ENCODE measurements at places on chromosomes 2 and 18.

GRCh38 chr2:44926957-44927356 lies 14.5 kb upstream of the SIX3 start:
- no peak for DNase-seq

DNA sequence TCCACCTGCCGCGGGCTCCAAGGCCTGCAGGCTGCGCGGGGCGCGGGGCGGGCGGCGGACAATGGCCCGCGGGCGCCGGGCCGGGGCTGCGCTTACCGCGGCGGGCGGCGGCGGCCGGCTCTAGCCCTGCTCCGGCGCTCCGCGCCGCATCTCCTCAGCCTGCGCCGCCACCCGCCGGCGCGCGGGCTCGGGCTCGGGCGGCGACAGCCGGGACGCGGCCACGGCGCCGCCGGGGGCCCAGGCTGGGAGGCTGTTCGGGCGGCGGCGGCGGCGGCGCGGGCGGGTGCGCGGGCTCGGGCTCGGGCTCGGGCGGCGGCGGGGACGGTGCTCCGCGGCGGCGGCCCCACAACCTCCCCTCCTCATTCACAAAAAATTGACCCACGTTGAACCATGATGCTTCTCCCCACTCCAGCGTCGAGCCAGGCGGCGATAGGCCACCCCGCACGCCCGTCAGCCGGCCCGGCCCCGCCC lies at the start of gene HDAC4:
Gene HDAC4 (minus strand): TSS at position 425 of the 471 bp plus-strand sequence. CDS start 48,321 bp downstream, outside the sequence.
- DNase-seq = no peak

GRCh38 chr18:57050310-57050949 lies 96.5 kb upstream of the BOD1L2 start:
- no peak for DNase-seq

DNA sequence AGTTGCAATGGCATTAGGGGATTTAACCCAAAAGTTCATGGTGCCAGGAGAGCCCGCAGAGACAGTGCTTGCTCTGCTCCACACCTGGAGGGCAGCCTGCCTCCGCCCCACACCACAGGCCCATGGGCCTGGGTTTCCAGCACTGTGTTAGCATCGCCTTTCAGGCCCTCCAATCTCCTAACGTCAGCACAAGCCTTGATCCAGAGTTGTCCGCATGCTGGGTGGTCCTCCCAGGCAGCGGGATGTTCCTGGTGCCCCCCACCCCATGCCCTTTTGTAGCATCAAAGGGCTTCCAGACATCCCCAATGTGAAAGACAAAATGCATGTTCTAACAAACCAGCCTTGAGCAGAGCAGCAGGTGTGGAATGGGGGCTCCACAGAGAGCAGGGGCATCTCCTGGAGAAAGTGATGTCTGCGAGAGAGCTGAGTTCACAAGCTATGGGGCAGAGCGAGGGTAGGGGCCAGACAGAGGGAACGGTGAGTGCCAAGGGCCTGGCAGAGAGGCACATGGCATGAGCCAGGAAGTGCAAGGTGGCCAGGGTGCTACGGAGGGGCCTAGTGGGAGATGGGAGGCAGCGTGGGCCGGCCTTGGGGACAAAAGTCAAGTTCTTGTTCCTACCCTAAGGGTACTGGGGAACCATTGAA lies 119.2 kb downstream of the CYP26B1 start:
- DNase-seq = no peak

- DNase-seq = no peak
Observed at GRCh38 chr18:13138420-13139139, 80.0 kb upstream of the LDLRAD4 start.

DNA sequence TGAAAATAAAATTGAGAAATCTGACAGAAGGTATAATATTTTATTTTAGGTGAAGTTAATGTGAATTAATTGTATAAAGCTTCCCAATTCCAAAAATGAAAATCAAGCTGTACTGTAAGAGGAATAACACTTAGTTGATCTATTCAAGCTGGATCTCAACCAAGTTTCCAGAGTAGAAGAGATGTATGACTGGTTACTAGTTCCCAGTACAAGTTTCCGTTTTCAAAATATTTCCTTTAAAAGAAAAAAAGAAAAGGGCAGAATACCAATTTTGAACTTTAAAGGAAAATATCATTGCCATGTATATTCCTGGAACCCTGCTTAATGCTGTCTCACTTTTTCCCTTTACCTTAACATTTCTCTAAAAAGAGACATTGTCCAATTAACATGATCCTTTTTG lies 308.5 kb downstream of the IRS1 start:
- DNase-seq = no peak

DNA sequence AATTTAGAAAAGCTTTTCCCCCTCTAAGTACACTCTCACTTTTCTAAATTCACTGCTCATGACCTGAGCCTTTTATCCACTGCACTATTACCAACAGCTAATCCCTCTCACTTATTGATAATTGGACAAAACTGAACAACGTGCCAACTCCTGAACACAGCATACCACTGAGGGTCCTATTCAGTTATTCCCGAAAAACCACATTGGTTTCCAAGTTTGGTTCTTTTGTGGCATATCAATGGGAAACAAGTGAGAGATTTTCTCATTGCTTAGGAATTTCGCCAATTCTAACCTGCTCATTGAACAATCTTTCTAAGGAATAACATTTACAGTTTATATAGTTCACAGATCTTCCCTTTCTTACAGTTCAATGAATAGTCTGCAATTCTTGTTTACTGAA lies 977.4 kb downstream of the TMEM182 start:
- no peak for DNase-seq

DNA sequence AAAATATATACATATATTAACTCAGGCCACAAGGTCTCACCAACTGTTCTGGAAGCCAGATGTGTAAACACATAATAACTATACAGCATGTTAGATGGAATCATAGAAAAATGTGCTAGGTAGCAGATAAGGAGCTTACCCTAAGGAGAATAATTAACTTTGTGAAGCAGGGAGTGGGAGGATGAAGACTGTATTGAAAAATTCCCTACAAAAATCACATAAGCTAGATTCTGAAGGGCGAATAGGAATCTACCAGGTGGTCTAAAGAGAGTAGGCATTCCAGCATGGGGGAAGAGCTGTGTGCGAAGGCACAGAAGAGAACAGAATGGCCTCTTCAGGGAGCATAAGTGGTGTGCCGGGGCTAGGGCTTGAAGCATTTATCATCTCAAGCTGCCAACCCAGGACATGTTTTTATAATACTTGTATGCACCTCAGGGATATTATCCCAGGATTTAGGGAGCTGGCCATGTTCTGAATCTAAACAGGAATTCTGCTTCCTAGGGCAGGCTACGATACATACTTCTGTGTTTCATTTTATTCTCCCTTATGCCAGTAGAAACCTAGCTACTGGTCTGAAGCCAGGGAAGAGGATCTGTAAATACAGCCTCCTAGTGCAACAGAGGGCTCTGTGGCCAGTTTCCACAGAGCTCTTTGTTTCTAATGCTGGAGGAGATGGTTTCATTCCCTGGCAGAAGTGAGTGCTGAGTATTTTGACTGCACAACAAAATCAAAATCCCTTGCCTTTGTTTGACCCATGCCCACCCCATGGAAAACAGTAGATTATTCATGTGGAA lies 56.7 kb downstream of the NEMP2 start:
- DNase-seq = no peak

DNA sequence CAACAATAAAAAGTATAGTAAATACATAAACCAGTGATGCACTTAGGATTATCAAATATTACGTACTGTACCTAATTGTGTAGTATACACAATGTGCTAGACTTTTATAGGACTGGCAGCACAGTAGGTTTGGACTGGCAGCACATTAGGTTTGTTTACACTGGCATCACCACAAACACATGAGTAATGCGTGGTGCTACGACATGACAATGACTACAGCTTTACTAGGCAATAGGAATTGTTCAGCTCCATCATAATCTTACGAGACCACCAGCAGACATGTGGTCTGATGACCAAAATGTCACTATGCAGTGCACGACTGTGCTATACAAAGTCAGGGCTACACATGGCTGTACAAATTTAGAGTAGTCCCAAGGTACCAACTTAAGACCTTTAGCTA lies 2.3 kb downstream of the MBOAT2 start:
- no peak for DNase-seq

- no peak for DNase-seq
Observed at GRCh38 chr2:224957540-224958461, 84.5 kb downstream of the DOCK10 start.

GRCh38 chr18:7447318-7448028 lies 119.6 kb upstream of the PTPRM start:
- DNase-seq = no peak

- no peak for DNase-seq
Observed at GRCh38 chr18:22200611-22201225, 31.3 kb downstream of the GATA6 start.

- DNase-seq = no peak
Observed at GRCh38 chr2:38416296-38417036, 39.4 kb upstream of the ATL2 start.

- no peak for DNase-seq
Observed at GRCh38 chr2:47179388-47179787, 24.3 kb upstream of the STPG4 start.

GRCh38 chr2:223324402-223324801 lies 272.4 kb downstream of the KCNE4 start:
- DNase-seq = no peak

GRCh38 chr2:102235491-102235890 lies 48.7 kb downstream of the IL1RL2 start:
- DNase-seq = no peak

DNA sequence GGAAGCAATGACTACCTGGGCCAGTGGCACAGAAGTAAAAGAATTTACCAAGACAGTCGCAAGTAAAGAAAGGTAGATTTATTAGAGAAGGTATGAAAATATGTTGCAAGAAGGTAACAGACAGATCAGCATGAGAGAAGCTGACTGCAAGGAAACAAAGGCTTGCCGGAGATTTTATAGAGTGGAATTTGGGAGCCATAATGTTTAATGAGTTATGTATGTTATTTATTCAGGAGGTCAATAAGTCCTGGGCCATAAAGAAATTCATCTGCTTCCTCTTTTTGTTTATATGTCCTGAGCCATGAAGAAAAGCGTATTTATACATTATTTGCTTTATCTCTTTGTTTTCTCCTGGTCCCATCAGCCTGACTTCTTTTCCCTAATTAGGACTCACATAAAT lies 423.6 kb downstream of the PTH2R start:
- DNase-seq = no peak

- DNase-seq = no peak
Observed at GRCh38 chr2:48397281-48397680, 132.7 kb upstream of the STON1 start.

GRCh38 chr2:78201064-78201575 lies 678.9 kb upstream of the LRRTM4 start:
- no peak for DNase-seq

GRCh38 chr18:12291690-12292089 lies 16.4 kb upstream of the TUBB6 start:
- DNase-seq = no peak

- no peak for DNase-seq
Observed at GRCh38 chr18:12321333-12321732, 13.3 kb downstream of the TUBB6 start.

DNA sequence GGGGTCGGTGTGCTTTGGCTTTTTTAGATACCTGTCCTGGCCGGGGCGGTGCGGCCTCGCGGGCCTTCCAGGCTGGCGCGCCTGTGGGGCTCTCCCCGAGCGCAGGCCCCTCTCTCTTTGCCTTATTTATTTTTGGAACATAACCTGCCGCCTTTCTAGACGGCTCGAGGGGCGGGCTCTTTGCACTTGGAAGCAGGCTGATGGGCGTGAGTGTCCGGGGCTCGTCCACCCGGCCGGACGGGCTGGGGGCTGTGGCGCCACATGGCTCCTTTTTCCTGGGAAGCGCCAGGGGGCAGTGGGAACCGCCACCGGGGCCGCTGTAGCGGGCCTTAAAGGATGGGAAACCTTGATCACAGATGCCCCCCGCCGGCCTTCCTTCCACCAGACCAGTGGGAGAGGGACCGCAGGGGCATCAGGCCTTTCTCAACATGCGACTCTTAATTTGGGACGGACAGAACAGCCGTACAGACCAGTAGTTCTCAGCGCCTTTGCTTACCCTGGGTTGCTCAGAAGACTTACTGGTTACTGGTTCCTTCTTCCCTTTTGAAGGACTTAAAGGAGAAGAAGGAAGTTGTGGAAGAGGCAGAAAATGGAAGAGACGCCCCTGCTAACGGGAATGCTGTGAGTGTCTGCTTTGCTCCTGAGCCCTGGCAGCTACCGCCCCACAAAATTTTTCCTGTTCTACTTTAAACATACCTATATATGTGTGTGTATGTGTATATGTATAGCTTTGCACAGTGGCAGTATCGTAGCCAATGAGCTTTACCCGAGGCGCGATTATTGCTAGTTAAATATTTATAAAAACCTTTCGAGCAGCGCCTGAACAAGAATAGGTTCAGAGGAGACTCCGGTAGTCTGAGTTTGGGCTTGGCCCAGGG lies 2.7 kb downstream of the PTMA start:
- DNase-seq = no peak

DNA sequence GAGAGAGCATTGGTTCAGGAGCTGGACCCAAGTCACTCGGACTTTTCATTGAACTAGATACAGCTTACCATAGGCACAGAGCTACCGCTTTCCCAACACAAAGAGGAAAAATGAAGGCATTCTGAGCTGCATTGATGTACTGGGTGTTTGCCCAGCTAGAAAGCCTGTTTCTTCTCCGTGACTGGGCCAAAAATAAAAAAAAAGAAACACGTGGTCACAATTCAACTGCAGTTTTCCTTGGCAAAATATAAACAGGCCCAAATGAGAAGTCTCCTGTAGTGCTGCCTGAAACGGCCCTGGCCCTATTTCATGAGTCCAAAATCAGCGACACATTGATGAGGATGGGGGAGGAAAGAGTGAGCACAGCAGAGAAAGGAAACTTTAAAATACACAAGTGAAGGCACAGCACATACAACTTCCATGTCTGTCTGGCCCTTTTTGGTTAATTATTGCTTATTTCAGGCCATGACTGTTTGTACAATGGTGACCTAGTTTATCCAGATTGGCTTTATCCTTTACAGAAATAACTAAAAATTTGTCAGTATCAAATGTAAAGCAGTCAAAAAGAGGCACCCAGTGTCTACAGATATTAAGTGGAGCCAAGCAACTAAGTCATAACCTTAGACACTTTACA lies 179.7 kb downstream of the ICOS start:
- DNase-seq = no peak

DNA sequence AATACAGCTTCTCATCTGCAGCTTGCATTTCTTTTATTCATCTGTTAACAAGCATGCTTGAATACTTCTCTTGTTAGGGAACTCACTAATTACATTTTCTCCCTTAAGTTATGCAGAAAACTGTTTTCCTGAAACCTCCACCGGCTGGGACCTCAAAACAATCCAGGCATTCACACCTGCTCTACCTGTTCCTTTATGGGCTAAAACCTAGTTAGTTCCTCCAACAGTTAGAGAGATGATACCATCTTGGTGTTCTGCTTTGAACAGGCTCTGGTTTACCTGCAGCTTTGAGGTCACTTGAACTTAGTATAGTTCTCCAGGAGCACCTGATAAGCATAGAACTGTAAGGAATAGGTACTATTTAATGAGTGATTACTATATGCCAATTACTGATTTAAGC lies 6.1 kb downstream of the PLEK start:
- no peak for DNase-seq

- no peak for DNase-seq
Observed at GRCh38 chr18:77114415-77115191, 18.0 kb downstream of the MBP start.

GRCh38 chr2:156459720-156460119 lies 23.5 kb downstream of the GPD2 start:
- no peak for DNase-seq

GRCh38 chr2:239152239-239152915 lies 248.4 kb downstream of the HDAC4 start:
- DNase-seq = no peak
